ENCODE measurements at places on chromosomes 4 and X.

- no peak for DNase-seq
These were observed 17.4 kb upstream of the ARHGAP36 start for GRCh38 chrX:131040781-131041180.

- DNase-seq: no peak
These were observed 11.1 kb downstream of the DRP2 start for GRCh38 chrX:101230636-101231035.

DNA sequence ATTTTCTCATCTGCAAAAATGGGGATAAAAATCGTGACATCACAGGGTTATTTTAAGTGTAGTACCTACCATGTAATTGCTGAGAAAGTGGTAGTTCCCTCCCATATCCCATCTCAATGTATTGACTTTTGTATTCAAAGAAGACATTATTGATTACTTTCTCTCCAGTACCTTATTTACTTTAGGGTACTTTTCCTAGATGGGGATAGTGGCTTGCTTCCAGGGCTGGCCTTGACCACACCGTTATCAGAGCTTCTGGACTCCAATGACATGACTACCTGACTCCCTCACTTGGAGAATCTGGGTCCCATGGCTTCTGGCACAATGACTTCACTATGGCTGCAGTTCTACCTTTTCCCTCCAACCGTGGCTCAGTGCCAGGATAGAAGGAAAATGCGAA lies 58.2 kb upstream of the EOLA2 start:
- DNase-seq: no peak

- DNase-seq: no peak
These were observed 44.6 kb downstream of the GABRB1 start for GRCh38 chr4:47075919-47076318.

GRCh38 chrX:19840899-19841648 lies 46.3 kb downstream of the SH3KBP1 start:
- DNase-seq: peak; percentile 46

GRCh38 chr4:2721586-2721985 lies 34.5 kb downstream of the TNIP2 start:
- no peak for DNase-seq

DNA sequence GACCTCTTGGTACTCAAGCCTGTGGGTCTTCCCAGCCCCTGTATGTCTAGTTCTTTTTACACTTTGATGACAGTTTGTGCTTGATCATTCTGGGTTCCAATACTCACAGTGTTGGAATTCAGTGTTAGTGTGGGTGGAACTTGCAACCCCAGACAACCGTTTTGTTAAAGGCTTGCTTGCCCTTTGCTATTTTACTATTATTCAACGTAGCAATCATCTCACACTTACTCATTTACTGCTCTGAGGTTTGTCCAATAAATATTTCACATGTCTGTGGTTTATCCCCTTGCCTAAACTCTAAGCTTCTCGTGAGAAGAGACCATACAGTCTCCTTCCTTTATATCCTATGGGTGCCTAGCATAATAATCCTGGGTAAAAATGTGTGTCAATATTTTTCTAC lies 15.3 kb downstream of the CCNG2 start:
- DNase-seq: no peak

DNA sequence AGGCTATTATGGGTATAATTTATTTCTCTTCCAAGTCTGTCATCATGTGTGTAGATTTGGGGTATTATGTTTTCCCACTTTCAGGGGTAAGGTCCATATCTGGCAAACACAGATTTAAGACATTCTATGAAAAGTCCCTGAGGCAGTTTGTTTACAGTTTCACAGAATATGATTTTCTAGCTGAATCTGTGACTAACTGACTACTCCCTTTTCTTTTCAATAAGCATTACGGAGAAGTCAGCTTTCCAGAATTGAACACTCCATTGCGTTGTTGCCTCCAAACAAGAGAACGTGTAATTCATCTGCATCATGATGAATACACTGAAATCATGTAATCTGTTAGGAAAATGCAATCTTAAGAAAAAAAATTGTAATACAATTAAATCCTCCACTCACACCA lies 226.7 kb upstream of the SFRP2 start:
- DNase-seq: no peak

DNA sequence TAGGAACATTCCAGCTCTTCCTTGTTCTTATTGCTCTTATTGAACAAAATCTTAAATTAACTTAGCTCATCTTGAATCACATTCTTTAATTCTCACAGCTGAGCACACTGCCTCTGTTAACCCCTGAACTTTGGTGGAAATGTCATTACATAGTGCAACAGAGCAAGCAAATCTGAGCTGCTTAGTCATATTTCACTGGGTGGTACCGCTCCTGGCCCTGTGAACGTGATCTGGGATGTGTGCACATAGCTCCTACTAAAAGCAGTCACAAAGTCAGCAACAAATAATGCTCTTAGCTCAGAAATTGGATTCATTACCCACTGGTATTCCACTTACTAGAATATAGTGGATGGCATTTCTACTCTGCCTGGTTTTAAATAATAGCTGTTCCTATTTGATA lies 27.9 kb downstream of the ARHGEF6 start:
- DNase-seq: no peak

- DNase-seq: no peak
These were observed 25.1 kb upstream of the HS6ST2 start for GRCh38 chrX:132983496-132983895.
